ENCODE measurements at places on chromosomes 1 and 21.
A peak's percentile ranks its signal among the peaks of the same experiment; 100 is the strongest.

GRCh38 chr1:110068646-110069403 is 1.6 kb downstream of the ALX3 start:
- H3K4me1 ChIP-seq, result peaks cover 18% of the 10 kb centered on the region
- peak; percentile 57 for DNase-seq
- peak overlapping the region; percentile 6 for H3K27ac ChIP-seq
- H3K36me3 ChIP-seq, result no peaks in the 10 kb centered on the region
- H3K27me3 ChIP-seq, result peaks cover 73% of the 10 kb centered on the region
- peak overlapping the region; percentile 32 for H3K4me3 ChIP-seq

DNA sequence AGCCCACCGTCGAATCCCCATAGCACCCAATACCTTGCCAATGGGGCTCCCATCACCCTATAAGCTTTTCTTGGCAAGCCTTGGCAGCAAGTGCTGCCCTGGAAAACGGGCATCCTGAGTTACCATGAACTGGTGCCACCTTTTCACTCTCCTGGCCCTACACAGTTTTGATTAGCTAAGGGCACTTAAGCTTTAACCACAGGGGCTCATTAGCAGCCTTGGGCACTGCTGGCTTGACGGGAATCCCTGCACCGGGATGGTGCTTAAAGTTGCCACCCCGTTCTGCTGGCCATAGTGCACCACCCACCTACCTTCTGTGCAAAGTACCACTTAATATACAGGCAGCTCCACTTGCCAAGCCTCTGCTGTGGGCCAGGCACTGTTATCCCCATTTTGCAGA is 13.7 kb downstream of the PARS2 start:
- no peak overlapping the region for H3K27ac ChIP-seq
- no peaks in the 10 kb centered on the region for H3K4me1 ChIP-seq
- H3K36me3 ChIP-seq, result peaks cover 2% of the 10 kb centered on the region
- no peak overlapping the region for H3K4me3 ChIP-seq
- no peaks in the 10 kb centered on the region for H3K27me3 ChIP-seq

DNA sequence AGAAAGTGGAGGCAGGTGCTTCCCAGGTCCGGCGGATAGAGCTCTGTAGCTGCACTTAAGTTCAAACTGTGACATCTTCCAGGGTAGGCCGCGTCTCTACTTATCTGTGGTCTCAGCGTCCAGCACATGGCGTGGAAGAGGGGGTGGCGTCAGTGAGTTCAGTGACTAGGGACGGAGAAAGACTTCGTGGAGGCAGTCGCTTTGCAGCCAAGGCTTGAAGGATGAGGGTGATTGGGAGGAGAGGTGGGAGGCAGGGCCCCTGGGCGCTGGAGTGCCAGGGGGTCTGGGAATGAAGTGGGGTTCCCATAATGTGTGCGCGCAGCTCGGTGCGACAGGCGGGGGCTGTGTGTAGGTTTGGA is 444 bp upstream of the AGO1 start:
- peaks cover 46% of the 10 kb centered on the region for H3K4me1 ChIP-seq
- H3K4me3 ChIP-seq, result peak overlapping the region; percentile 94
- H3K27ac ChIP-seq, result peak overlapping the region; percentile 61
- DNase-seq, result no peak
- H3K27me3 ChIP-seq, result no peaks in the 10 kb centered on the region
- H3K36me3 ChIP-seq, result peaks cover 7% of the 10 kb centered on the region

DNA sequence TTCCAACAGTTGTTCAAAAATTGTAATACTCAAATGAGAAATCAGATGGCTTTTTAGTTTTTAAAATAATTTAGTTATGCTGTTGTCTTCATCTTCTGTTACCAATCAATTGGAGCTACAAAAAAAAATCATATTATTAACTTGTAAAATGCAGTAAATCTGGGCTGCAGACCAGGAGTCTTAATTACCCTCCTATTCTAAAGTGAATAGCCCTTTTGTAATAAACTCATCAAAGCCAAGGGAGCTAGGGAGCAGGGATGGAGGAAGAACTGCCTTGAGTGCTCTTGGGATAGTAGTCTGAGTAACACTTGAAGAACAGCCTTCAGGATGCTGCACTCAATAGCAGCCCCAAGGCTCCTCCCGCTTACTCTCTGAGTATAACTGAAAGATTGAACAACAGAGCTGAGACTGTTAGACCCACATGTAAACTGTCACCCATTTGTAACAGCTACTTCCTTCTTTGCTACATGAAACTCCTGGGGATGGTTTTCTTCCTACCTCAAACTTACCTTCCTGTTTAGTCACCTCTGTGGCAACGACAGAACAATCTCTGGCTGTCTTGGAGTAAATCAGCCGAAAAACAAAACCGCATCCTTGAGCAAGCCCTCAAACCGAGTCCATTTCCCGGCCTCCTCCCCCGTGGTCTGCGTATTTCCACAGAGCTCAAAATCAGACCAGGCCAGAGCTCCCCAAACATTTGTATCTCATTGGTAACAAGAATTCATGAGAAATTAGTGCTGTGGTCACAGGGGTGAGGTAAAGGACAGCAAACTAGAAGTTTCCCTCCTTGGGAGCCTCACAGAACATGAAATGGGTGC is 55.9 kb downstream of the CD58 start:
- H3K36me3 ChIP-seq, result peaks cover 29% of the 10 kb centered on the region
- H3K4me1 ChIP-seq, result peaks cover 61% of the 10 kb centered on the region
- H3K27ac ChIP-seq, result peak overlapping the region; percentile 94
- peak overlapping the region; percentile 53 for H3K4me3 ChIP-seq

GRCh38 chr1:74412244-74412643 is 100.2 kb downstream of the LRRC53 start:
- H3K27ac ChIP-seq, result no peak overlapping the region
- H3K36me3 ChIP-seq, result no peaks in the 10 kb centered on the region
- no peak for DNase-seq
- peaks cover 2% of the 10 kb centered on the region for H3K27me3 ChIP-seq

GRCh38 chr1:231420959-231421545 is 1.0 kb downstream of the EGLN1 start:
- peak; percentile 66 for DNase-seq
- H3K4me3 ChIP-seq, result peak overlapping the region; percentile 81
- peaks cover 34% of the 10 kb centered on the region for H3K36me3 ChIP-seq
- H3K4me1 ChIP-seq, result peaks cover 46% of the 10 kb centered on the region
- H3K27me3 ChIP-seq, result no peaks in the 10 kb centered on the region

- H3K27ac ChIP-seq, result no peak overlapping the region
- no peaks in the 10 kb centered on the region for H3K27me3 ChIP-seq
- no peak overlapping the region for H3K4me3 ChIP-seq
- H3K4me1 ChIP-seq, result peaks cover 49% of the 10 kb centered on the region
Measured at GRCh38 chr1:226658546-226659125, 80.4 kb downstream of the ITPKB start.

- H3K27ac ChIP-seq, result no peak overlapping the region
- H3K27me3 ChIP-seq, result no peaks in the 10 kb centered on the region
Measured at GRCh38 chr1:228747301-228747935, 12.1 kb downstream of the RHOU start.

GRCh38 chr1:226329237-226329636 is 20.3 kb upstream of the LIN9 start:
- no peaks in the 10 kb centered on the region for H3K36me3 ChIP-seq
- no peak overlapping the region for H3K27ac ChIP-seq
- H3K4me1 ChIP-seq, result peaks cover 7% of the 10 kb centered on the region
- no peaks in the 10 kb centered on the region for H3K27me3 ChIP-seq

- H3K4me1 ChIP-seq, result peaks cover 92% of the 10 kb centered on the region
- peak overlapping the region; percentile 86 for H3K27ac ChIP-seq
- H3K4me3 ChIP-seq, result peak overlapping the region; percentile 15
Measured at GRCh38 chr1:19454265-19455146, 30.8 kb downstream of the CAPZB start.

DNA sequence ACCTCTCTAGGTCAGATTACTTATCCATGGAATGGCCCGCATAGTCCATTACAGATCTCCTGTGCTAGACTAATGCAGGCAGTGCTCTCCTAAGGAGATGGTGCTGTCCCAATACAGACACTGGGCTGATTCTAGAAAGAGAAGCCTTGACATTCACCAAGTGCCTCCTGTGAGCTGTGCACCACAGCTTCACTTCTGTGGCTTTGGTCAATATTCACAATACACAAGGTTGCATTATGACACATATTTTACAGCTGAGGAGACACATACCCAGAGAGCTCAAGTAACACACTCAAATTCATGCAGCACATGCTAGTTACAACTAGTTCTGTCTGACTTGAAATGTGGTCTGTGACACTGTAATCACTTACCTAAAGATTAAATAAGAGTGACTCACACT is 59.4 kb upstream of the LRRC8B start:
- H3K4me1 ChIP-seq, result peaks cover 29% of the 10 kb centered on the region
- no peak overlapping the region for H3K4me3 ChIP-seq
- DNase-seq, result no peak

DNA sequence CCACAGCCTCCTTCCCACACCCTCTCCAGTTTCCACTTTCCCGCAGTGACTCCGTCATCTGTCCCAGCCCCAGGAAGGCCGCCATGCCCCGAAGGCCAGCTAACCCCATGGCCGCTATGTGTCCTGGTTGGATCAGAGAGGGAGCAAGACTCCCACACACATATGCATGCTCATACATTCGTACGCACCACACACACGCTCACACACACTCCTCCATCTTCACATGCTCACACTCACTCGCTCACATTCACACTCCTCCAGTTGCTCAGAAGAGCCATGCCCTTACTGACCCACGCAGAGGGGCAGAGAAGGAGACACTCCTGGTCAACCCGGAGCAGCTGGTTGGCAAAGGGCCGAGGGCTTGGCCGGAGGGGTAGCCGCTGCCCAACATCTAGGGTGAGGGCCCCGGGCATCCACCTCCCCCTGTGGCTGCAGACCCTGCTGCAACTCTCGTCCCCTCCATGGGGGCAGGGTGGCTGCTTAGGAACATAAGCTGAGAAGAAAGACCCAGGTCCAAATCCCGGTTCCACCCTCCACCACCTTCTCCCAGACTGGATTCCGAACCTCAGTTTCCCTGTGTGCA is 122.3 kb upstream of the SLC25A33 start:
- peaks cover 56% of the 10 kb centered on the region for H3K4me1 ChIP-seq
- H3K36me3 ChIP-seq, result no peaks in the 10 kb centered on the region
- no peak overlapping the region for H3K27ac ChIP-seq
- H3K4me3 ChIP-seq, result peak overlapping the region; percentile 29
- no peak for DNase-seq

DNA sequence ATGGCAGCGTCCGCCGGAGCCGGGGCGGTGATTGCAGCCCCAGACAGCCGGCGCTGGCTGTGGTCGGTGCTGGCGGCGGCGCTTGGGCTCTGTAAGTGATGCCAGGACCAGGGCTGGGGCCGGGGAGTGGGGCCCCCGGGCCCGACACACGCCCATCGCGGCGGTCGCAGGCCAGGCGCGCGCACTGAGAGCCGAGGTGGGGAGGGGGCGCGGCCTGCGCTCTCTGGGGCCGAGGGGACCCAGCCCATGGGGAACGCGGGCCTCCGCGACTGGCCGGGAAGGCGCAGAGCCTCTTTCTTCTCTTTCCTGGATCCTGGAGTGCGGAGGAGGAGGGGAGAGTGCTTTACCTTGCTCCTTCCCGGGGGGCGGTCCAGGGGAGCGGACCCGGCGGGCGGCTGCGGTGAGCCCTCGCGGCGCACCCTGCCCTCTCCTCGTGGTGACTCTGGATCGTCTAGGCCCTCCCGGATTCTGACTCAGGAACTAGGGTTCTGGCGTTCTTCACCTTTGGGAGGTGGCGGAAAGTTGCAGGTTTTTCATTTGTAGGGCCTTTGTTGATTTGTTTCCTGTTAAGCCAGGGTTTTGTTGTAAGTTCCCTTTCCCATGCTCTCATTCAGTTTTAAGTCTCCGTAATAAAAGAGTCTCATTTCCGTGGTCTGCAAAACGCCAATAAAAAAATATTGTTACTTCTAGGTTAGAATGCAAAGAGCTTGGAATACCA is 529 bp downstream of the MPZL1 start:
- no peak for DNase-seq
- H3K4me3 ChIP-seq, result peak overlapping the region; percentile 87
- H3K27me3 ChIP-seq, result no peaks in the 10 kb centered on the region
- H3K36me3 ChIP-seq, result peaks cover 5% of the 10 kb centered on the region
- H3K4me1 ChIP-seq, result peaks cover 53% of the 10 kb centered on the region

- H3K36me3 ChIP-seq, result no peaks in the 10 kb centered on the region
- H3K4me3 ChIP-seq, result no peak overlapping the region
- DNase-seq, result no peak
- no peak overlapping the region for H3K27ac ChIP-seq
- no peaks in the 10 kb centered on the region for H3K4me1 ChIP-seq
Measured at GRCh38 chr21:33884376-33885171, 31.0 kb downstream of the ATP5PO start.

DNA sequence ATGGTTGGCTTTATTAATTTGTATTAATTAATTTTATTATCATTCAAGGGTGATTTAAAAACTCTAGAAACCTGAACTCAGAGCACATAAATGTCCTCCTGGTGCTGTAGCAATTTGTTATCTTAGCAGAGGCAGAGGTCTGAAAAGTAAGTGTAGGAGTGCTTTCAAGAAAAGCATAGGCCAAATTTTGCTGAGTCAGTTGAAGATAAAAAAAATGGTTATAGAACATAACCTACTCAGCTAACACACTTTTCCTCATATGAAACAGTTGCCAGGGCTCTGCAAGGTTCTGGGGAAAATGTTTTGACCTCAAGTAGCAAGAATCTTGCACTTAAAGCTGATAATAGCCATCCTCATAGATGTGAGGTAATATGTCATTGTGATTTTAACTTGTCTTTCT is 53.5 kb upstream of the CHODL start:
- no peaks in the 10 kb centered on the region for H3K4me1 ChIP-seq
- no peak for DNase-seq
- H3K27me3 ChIP-seq, result no peaks in the 10 kb centered on the region
- no peak overlapping the region for H3K27ac ChIP-seq
- no peak overlapping the region for H3K4me3 ChIP-seq

GRCh38 chr1:197343663-197344273 is 75.7 kb downstream of the CRB1 start:
- no peak overlapping the region for H3K4me3 ChIP-seq
- H3K4me1 ChIP-seq, result peaks cover 4% of the 10 kb centered on the region
- H3K27ac ChIP-seq, result no peak overlapping the region

- H3K4me1 ChIP-seq, result no peaks in the 10 kb centered on the region
- DNase-seq, result no peak
- H3K4me3 ChIP-seq, result no peak overlapping the region
- peaks cover 7% of the 10 kb centered on the region for H3K27me3 ChIP-seq
Measured at GRCh38 chr1:54507033-54507870, 40.8 kb upstream of the ACOT11 start.

DNA sequence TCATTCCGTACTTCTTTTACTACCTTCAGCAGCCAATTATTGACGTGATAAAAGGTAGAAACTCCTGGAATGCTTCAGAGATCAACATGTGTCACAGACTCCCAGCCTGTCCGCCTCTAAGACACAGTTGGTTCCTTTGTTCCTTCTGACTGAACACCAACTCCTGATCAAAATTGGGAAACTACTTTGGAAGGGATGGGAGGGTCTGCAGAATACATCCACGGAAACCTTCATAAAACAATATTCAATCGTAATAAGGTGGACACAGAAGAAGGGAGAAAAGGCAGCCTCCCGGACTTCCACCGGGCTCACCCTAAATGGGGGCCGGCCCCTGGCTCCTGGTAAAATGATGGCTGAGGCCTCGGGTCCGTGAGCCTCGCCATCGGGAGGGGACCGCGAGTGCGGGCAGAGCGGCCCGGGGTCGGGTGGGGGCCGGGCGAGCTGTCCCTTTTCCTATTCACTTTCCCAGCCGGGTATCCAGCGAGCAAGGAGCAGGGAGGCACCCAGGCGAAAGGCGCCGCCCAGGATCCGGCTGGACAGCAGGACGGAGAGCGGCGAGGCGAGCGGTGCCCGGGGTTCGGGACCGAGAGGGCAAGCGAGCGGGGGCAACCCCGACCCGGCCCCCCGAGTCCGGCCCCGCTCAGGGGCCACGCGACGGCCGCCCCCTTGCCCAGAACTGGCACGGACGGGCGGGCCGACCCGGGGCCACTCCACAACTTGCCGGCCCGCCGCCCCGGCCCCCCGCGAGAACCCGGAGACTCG is 805 bp downstream of the NRIP1 start:
- peak overlapping the region; percentile 87 for H3K4me3 ChIP-seq

All from activated T-cell treated with anti-CD3 and anti-CD28 coated beads, Interleukin-2, amount 50 U/mL, for 24 hours (primary cell).